ENCODE measurements at places on chromosomes 2 and 18. TPM values are rescaled to one million over a fixed set of nuclear protein-coding genes. Genes with fewer than 3 reads are reported as not detected.

CROCC2 gene
- not detected for total RNA-seq

SPAST gene
- 7.4 TPM for total RNA-seq

TEX44 gene
- total RNA-seq: not detected

DLGAP1 gene
- total RNA-seq: 0.31 TPM

CRYBA2 gene
- total RNA-seq: not detected

PSTPIP2 gene
- total RNA-seq: 6.0 TPM

TLX2 gene
- total RNA-seq: 0.30 TPM

HOXD13 gene
- not detected for total RNA-seq

- DNase-seq: no peak
Measured at GRCh38 chr2:188572592-188572991, 280.9 kb downstream of the GULP1 start.

GRCh38 chr18:76967721-76968472, 145.5 kb downstream of the ZNF236 start:
- no peak for DNase-seq

- DNase-seq: no peak
Measured at GRCh38 chr2:60353863-60354262, 199.6 kb downstream of the BCL11A start.

- no peak for DNase-seq
Measured at GRCh38 chr2:69546646-69547045, 96.9 kb downstream of the AAK1 start.

DNA sequence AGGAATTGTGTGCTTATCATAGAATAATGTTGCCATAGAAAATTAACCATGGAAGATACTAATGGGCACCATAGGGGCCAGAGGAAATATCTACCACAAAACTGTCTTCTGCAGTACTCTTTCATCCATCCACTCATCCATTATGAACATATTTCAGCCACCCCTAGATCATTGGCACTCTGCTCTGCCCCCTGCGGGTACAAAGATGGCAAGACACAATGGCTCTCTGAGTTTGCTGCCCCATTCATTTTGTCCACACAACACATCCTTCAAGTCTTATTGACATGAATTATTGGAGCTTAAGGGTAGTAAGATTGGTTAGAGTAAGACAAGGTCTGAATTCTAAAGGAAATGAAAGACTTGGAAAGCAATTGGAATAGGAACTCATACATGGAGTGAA, 1224.7 kb upstream of the CELF4 start:
- DNase-seq: no peak

DNA sequence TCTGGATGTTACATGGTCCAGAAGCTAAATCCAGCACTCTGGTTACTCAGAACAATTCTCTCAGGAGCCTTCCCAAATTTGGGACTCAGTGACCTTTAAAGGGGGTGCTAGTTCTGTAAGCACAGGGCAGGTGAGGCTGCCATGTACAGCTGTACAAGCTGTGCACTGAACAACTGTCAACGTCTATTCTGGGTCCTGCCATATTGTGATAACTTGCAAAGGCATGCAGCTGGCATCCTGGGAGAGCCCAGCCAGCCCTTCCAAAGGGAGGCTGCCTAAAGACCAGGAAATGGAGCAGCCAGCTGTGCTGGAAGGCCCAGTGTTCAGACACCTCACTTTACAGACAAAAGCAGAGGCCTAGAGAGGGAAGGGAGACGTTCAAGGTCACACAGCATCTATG, 204.8 kb downstream of the KLHL29 start:
- DNase-seq: no peak

- no peak for DNase-seq
Measured at GRCh38 chr2:239108459-239108858, 260.6 kb downstream of the TWIST2 start.

- DNase-seq: no peak
Measured at GRCh38 chr2:219291910-219292490, 12.8 kb downstream of the DNAJB2 start.

DNA sequence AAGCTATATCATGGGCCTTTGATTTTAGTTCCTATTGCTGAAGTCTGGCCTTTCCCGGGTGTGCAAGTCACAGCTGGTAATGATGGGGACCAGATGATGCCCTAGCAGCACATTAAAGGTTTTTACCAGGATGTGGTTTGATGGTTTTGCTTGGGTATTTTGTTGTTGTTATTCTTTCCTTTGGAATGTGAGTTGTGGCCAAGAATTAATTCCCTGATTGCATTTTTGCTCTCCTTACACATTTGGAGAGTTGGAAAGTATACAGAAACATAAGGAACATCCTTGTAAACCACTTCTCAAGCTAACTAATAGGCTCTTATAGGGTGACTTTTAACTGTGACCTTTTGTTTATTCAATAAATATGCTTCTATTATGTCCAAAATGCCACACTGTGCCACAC, 154.1 kb upstream of the MMADHC start:
- DNase-seq: no peak

DNA sequence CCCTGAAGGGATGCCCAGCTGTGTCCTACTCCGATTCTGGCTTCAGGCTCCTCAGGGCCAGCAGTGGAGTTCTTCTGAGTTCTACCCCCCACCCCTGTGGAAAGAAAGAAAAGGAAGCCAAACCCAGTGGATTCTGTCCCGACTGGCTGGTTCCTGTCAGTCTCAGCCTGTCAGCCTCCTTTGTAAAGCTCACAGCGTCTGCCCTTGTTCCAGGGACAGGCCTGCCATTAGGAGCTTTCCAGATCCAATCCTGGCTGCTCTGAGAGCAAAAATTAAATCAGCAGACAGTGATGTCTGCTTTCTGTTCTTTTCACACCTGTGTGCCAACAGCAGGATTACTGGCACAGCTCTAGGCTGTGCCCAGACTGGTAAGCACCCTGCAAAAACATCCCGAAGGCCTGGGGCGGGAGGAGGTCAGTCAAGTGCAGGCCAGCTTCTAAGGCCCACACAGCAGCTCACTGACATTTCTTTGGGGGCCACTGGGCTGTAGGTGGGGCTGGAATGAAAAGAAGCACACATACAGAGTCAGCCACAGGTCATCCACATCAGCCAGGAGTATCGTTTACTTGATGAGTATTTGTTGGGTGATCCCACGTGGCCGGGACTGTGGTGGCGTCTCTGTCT, 69.1 kb downstream of the EHD3 start:
- DNase-seq: no peak

GRCh38 chr2:16254356-16254965, 314.1 kb downstream of the MYCN start:
- DNase-seq: no peak

GRCh38 chr2:106104332-106105062, 89.6 kb downstream of the UXS1 start:
- DNase-seq: peak; percentile 45

DNA sequence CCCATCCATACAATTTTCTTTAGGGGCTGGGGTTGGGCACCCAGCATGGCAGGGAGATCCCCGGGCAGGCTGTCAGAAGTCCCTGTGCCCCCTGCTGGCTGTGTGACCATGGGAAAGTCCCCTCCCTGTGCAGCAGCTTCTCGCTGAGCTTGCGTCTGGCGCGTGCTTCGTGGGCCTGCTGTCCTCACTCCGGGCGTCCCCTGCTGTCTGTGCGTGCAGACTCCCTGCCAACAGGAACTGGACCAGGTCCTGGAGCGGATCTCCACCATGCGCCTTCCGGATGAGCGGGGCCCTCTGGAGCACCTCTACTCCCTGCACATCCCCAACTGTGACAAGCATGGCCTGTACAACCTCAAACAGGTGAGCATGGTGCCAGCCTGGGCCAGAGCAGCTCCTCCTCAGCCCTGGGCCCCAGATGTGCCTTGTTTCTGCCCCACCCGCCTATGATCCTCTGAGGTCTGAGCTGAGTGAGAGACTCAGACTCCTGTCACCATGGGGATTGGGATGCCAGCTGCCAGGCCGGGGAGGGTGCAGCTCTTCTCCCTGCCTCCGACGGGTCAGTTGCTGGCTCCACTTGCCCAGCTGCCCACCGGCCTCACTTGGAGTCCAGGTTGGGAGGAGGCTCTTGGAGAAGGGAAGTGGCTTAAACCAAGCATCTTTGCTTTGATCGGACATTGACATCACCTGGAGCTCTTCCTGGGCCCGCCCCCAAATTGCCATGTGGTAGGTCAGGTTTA, 28.6 kb downstream of the IGFBP2 start:
- no peak for DNase-seq

DNA sequence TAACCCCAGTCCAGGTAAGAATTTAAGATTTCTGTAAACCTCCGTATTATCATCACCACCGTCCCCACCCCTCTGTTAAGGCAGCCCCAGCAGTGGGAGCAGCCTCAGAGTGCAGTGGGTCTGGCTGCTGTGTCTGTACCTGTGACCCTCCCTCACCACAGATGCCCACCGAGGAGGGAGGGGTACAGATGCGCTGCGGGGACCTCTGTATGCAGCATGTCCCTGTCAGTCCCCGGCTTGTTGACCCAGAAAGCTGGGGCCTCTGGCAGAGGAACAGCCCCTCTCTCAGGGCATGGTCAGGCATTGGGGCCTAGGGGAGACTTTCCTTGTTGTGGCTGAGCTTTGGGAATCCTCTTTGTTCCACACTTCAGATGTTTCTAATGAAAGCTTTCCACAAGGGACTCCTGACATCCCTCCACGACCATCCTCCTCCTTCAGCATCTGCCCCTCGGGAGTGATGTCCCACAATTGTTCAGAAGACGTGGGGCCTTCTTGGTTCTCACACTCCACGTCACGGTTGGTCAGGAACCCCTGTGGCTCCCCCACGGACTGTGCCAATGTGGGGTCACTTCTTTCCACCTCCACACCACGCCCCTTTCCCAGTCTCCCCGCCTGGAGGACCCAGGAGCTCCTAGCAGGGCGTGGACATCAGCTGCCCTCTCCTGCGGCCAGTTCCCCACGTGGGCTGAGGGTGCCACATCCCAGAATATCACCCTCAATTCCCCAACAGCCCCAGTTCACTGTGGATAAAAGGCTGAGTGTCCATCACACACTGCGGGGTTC, 384.2 kb upstream of the MYT1L start:
- no peak for DNase-seq

Measured in CD4-positive, alpha-beta T cell (primary cell).